ENCODE measurements at places on chromosomes 16 and 17.

- H3K27ac ChIP-seq: no peak overlapping the region
- H3K36me3 ChIP-seq: peaks cover 28% of the 10 kb centered on the region
- DNase-seq: no peak
- H3K4me1 ChIP-seq: peaks cover 24% of the 10 kb centered on the region
Observed at GRCh38 chr16:89565506-89566372, 5.3 kb downstream of the RPL13 start.

- no peaks in the 10 kb centered on the region for H3K27me3 ChIP-seq
- DNase-seq: no peak
- no peaks in the 10 kb centered on the region for H3K36me3 ChIP-seq
- no peaks in the 10 kb centered on the region for H3K4me1 ChIP-seq
- no peak overlapping the region for H3K4me3 ChIP-seq
- no peak overlapping the region for H3K27ac ChIP-seq
Observed at GRCh38 chr17:21742326-21742725, 50.0 kb downstream of the KCNJ18 start.

DNA sequence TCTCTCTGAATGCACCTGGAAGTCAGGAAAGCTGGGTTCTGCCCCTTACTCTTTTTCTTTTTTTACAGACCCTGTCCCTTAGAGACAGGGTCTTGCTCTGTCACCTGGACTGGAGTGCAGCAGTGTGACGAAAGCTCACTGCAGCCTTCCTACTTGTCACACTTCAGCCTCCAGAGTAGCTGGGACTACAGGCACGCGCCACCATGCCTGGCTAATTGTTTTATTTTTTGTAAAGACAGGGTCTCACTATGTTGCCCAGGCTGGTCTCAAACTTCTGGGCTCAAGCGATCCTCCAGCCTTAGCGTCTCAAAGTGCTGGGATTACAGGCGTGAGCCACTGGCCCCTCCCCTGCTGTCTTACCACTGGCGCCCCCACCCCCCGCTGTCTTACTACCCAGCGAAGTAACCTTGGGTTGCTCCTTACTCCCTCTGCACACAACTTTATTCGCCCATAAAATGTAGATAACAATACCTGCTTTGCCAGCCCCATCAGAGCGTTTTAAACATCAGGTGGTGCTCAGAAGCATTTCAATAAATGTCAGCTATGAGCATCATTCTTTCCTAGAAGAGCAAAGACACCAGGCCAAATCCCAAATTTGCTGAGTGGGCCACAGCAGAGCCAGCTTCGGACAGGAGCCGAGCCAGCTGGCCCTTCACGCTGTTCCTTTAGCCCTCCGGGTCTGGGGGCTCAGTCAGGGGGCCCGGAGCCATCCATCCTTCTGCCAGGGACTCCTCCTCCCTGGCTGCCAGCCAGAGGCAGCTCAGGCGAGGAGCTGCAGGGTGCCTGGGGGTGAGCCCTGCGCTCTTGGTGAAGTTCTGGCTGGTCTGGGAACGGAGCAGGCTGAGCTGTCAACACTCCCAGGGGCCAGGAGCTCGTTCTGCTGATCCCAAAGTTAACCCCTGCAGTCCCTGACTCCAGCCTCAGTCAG is 24.4 kb downstream of the SRL start:
- DNase-seq: no peak
- H3K27me3 ChIP-seq: no peaks in the 10 kb centered on the region
- H3K4me3 ChIP-seq: no peak overlapping the region

GRCh38 chr17:17778308-17779014 is 58.3 kb downstream of the SREBF1 start:
- no peaks in the 10 kb centered on the region for H3K27me3 ChIP-seq
- H3K4me1 ChIP-seq: peaks cover 46% of the 10 kb centered on the region
- H3K36me3 ChIP-seq: no peaks in the 10 kb centered on the region
- no peak overlapping the region for H3K4me3 ChIP-seq
- no peak overlapping the region for H3K27ac ChIP-seq

DNA sequence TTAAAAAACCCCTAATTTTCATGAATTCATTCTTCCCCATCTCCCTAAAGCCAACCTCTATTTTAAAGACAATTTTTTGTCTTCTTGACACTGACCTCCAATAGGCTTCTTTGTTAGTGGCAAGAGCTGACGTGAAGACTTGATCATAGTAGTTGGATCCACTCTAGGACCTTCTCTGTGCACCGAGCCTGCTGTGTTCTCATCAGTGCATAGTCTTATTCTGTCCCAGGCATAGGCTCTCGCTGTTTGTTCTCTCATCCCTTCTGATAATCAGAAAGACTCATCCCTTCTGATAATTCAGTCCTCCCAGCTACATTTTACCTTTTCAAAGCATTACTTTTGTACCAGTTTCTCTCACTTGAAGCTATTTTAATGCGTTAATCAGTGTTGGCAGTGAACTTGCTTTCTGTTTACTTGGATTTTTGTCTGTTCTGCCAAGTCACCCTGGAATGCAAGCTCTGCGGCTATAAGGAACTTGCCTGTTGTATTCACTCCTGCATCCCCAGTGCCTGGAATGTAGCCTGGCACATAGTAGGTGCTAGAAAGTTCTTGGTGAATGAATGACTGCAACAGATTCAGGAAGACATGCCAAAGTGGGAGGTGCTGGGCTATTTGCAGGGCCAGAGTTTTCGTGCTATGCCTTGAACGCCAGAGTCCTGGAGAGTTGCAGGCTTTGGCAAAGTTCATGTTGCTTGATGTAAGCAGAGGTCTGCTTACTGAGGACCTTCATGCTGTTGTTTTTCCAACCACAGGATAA is 147.6 kb upstream of the MPHOSPH6 start:
- peak overlapping the region; percentile 3 for H3K27ac ChIP-seq

DNA sequence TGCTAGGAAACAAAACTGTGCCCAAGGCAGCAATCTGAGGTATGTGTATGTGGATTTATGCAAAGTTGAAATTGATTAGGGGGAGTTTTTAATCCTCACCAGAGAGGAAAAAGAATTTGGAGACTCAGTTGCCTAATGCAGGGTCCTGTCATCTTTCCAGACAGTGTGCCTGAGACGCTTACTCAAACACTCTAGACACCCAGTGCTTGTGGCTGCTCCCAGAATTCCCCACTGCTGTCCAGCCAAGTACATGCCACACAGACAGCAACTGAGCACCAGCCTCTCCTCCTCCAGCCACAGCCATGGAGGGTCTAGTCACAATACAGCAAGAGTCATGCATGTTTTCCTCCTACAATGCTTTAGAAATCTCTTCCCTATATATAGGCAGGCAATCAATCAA is 118.1 kb downstream of the HIC1 start:
- no peak for DNase-seq
- H3K27me3 ChIP-seq: no peaks in the 10 kb centered on the region
- peaks cover 36% of the 10 kb centered on the region for H3K4me1 ChIP-seq
- no peak overlapping the region for H3K4me3 ChIP-seq
- H3K36me3 ChIP-seq: peaks cover 9% of the 10 kb centered on the region

DNA sequence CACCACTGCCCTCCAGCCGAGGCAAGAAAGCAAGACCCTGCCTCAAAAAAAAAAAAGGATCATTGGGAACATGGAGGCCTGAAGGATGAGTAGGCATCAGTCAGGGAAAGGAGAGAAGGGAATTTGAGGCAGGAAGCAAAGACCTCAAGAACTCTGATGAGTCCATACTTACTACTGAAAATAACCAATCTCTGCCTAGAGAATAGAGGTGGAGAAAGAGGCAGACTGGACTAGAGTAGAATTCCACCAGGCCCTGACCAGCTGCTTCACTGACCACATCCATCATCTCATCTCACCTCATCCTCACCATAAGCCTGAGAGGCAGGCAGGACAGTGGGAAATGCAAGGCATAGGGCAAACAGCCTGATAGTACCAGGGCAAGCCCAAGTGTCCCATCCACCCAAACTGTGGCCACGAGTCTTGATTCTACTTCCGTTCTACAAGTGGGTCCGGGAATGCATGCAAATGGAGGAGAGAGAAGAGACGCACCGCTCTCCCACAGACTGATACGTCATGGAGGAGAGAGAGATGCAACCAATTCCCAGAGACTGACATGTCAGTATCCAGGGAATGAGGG is 17.1 kb downstream of the ANKRD11 start:
- H3K4me1 ChIP-seq: peaks cover 56% of the 10 kb centered on the region
- no peaks in the 10 kb centered on the region for H3K36me3 ChIP-seq
- H3K27me3 ChIP-seq: no peaks in the 10 kb centered on the region
- no peak overlapping the region for H3K4me3 ChIP-seq
- DNase-seq: no peak

DNA sequence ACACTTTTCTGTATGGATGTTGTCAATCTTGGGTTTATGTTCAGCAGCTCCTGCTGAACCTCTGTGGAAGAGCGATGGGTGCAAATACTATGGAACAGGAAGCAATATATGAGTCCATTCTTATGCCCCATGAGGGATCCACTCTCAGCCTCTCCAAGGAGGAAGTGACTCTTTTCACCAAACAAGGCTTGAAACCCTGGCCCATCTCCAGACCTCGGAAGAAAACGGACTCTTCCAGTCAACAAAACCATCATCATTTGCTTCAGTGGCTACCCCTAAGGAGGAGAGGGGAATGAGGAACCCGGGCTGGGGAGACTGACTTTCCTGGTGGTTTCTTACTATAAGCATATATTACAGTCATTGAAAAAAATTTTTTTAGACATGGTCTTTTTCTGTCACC is 206.2 kb downstream of the AXIN2 start:
- H3K4me1 ChIP-seq: no peaks in the 10 kb centered on the region
- no peak overlapping the region for H3K27ac ChIP-seq
- no peak for DNase-seq

DNA sequence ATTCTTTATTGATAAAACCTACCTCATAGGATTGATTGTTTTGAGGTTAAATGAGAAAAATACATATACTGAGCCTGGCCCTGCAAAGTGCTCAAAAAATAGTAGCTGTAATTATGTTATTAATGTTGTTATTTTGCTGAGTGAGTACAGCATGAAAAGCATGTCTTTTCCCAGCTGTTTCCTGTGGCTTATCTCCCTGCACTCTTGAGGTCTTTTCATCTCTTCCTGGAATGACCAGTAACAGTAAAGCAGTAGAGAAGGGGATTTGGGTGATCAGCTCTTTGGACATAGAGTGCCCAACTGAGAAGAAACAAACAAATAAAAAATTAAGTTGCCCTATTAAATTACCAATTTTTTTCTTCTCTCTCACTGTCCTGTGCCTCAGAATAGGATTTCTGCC is 53.7 kb downstream of the NFAT5 start:
- DNase-seq: no peak
- no peaks in the 10 kb centered on the region for H3K27me3 ChIP-seq
- H3K27ac ChIP-seq: peak overlapping the region; percentile 66
- H3K4me1 ChIP-seq: peaks cover 41% of the 10 kb centered on the region

DNA sequence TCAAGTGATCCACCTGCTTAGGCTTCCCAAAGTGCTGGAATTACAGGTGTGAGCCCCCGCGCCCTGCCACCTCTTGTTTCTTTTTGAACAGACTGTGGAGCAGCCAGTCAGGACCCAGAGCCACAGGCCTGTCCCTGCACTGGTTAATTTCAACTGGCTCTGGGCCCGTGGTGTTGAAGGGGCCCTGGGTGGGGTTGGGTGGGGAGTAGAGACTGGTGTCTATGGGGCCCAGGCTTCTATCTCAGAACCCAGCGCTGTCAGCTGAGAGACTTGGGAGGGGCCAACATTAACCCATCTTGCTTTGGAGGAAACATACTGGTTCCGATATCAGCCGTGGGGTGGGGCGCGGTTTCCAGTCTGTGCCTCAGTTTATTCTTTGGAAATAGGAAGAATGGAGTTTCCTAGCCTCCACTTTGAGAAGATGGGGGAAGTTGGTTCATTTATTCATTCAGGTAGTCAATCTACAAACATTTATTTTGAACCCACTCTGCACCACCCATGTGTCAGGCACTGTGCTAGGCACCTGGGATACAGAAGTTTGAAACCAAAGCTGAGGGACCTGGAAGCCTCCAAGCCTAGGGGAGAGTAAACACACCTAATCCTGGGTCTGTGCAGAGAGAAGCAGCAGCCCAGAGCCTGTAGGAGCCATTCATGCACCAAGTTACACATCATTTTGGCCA is 15.5 kb upstream of the SLC4A1 start:
- no peak overlapping the region for H3K4me3 ChIP-seq
- no peaks in the 10 kb centered on the region for H3K4me1 ChIP-seq
- no peak overlapping the region for H3K27ac ChIP-seq
- no peaks in the 10 kb centered on the region for H3K36me3 ChIP-seq

DNA sequence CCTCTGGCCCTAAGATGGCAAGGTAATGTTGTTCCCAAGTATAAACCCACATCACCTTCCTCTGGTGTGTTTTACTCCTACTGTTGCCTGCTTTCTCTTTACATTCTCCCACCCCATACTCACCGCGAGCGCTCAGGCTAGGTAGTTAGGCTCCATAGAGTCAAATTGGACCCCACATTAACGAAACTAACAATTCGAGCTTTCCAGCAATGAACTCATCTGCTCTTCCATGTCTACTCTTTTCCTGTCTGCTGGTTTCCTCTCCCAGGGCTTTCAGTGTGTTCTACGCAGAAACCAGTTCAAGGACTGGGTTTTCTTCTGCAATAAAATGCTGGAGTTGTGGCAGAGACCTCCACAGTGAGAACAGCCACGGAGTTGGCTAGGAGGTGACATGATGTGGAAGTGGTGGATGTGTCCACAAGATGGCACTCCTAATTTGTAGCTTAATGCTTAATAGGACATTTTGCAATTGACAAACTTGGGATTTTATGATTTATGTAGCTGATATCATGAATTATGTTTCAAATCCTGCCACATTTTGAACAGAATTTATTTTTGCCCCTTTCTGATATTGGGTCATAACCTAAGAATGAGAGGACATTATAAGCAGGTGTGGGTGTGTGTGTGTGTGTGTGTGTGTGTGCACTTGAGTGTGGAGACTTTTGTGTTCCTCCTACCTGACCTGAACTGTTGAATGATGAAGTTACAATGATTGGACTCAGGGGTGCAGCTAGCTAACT is 2.2 kb upstream of the UQCRC2 start:
- peaks cover 41% of the 10 kb centered on the region for H3K4me1 ChIP-seq
- H3K4me3 ChIP-seq: no peak overlapping the region
- no peaks in the 10 kb centered on the region for H3K27me3 ChIP-seq
- H3K36me3 ChIP-seq: no peaks in the 10 kb centered on the region
- DNase-seq: no peak

DNA sequence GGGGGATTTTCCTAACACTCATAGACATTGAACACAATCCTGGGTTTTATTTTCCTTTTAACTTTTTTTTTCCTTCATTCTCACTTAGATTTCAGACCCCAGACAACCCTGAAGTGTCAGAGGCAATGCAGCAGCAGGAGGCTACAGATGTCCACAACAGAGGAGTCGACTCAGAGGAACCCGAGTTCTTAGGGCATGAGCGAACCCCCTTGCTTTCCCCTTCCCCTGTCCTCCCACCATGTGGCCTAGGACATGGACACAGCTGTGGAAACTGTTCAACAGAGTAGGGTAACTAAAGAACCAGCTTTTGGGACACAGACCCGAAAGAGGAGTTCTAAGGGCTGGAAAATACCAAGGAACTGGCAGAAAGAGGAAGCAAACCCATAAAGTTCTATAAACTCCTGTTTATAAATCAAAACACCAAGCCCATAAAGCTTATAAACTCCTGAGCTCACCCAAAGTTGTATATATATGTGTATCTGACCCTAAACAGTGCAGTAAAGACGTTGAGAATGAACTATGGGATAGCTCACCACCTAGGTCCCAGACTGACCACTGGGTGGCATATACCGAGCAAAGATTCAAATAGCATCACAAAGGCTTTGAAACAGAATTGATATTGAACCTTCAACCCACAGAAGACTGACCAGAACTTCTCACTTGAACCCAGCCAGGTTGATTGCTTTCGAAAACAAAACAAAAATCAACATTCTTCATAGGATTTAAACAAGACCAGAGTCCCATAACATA is 33.9 kb downstream of the CMTM4 start:
- H3K4me1 ChIP-seq: peaks cover 26% of the 10 kb centered on the region
- no peak for DNase-seq
- H3K27me3 ChIP-seq: no peaks in the 10 kb centered on the region
- no peak overlapping the region for H3K4me3 ChIP-seq
- peak overlapping the region; percentile 46 for H3K27ac ChIP-seq
